Lower lobe of right lung (tissue), 2 donors: ENCODE measurements at places on chromosomes 3 and 15. TPM values are rescaled to one million over a fixed set of nuclear protein-coding genes. Genes with fewer than 3 reads are reported as not detected.

The ONECUT1 gene
- total RNA-seq, result not detected

GRCh38 chr3:137767538-137768360 is 3.6 kb downstream of the SOX14 start:
- no peak for DNase-seq

- no peak for DNase-seq
Observed at GRCh38 chr15:85430406-85431204, 50.2 kb downstream of the AKAP13 start.

The CCR4 gene
- total RNA-seq, result 0.92 TPM

DNA sequence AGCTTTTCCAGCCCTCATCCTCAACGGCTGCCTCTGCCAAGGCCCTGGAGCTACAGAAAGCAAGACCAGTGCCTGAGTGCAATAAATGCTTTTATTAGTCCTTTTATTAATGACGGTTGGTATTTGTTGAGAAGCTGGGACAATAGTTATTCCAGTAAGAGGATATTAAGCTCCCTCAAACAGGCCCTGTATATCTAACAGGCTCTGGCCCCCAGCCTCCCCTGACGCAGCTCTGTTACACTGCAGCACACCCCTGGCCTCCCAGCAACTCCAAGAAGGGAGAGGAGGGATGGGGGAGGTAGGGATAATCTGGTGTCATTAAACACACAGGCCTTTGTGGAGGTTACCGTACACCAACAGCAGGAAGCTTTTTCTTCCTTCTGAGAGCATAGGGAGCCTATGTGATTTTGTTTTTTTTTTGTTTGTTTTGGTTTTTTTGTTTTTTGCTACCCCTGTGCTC is 30.8 kb upstream of the MAGEF1 start:
- DNase-seq, result no peak

- no peak for DNase-seq
Observed at GRCh38 chr3:55446850-55447249, 40.3 kb downstream of the WNT5A start.

GRCh38 chr15:92168066-92168683 is 225.5 kb upstream of the ST8SIA2 start:
- no peak for DNase-seq

- DNase-seq, result no peak
Observed at GRCh38 chr15:37041042-37041441, 59.3 kb downstream of the MEIS2 start.

GRCh38 chr3:152211655-152212054 is 57.1 kb upstream of the MBNL1 start:
- DNase-seq, result no peak

The ASB7 gene
- total RNA-seq, result 14.3 TPM

- DNase-seq, result no peak
Observed at GRCh38 chr3:64318668-64319271, 93.5 kb upstream of the PRICKLE2 start.

- DNase-seq, result no peak
Observed at GRCh38 chr15:78120523-78120922, 10.7 kb downstream of the CIB2 start.

The SLC6A11 gene
- total RNA-seq, result not detected

GRCh38 chr3:31288224-31288623 is 244.5 kb upstream of the STT3B start:
- DNase-seq, result no peak

The TNK2 gene
- total RNA-seq, result 56.7 TPM
